ENCODE measurements at places on chromosomes 3 and 15. TPM values are rescaled to one million over a fixed set of nuclear protein-coding genes. Genes with fewer than 3 reads are reported as not detected.

GRCh38 chr3:131796558-131797198 lies 238.1 kb downstream of the CPNE4 start:
- no peak for DNase-seq

GRCh38 chr3:45773072-45773471 lies 23.3 kb downstream of the SLC6A20 start:
- DNase-seq = no peak

PIF1 gene
- total RNA-seq = 5.3 TPM

GRCh38 chr3:127141921-127142730 lies 50.8 kb upstream of the PRR23E start:
- DNase-seq = no peak

CCR1 gene
- not detected for total RNA-seq

DNA sequence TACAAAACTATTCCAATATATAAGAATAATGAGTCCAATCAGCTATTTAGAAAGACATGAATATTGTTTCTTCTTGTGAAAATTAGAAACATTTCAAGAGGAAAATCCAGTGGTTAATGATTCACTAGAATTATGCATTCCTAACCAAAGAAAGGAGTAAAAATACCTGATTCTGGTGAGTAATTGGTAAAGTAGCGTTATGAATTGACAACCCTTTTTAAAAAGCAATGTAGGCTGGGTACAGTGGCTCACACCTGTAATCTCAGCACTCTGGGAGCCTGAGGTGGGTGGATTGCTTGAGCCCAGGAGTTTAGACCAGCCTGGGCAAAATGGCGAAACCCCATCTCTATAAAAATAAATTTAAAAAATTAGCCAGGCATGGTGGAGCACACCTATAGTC lies 43.3 kb downstream of the TOPAZ1 start:
- no peak for DNase-seq

RTP4 gene
- not detected for total RNA-seq

- DNase-seq = no peak
These were observed 209.5 kb downstream of the SOX2 start for GRCh38 chr3:181921220-181921619.

DNA sequence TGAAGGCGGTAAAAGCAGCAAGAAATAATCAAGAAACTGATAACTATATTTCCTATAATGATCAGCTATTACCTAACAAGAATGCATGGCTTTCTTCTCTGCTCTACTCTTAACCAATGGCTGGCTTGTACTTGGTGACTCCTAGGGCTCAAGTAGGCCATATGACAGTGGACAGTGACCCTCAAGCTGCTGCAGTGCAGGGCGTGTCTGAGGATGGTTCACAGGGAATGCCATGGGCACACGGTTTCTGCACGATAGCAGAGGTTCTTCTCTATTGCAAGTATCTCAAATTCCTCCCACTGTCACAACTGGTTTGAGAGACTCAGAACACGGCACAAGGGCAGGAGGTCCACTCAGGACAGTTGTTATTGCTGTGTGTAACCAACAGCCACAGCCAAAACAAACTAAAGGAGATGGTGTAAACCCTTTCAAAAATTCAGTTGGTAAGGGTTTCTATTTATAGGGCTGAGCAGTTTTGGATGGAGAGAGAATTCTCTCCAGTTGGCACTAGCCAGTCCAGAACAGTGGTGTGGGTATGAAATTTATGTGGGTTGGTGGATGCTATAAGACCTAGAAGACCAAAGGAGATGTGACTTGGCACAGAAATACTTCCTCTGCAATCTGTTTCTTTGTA lies 103.2 kb upstream of the ST8SIA2 start:
- no peak for DNase-seq

DNA sequence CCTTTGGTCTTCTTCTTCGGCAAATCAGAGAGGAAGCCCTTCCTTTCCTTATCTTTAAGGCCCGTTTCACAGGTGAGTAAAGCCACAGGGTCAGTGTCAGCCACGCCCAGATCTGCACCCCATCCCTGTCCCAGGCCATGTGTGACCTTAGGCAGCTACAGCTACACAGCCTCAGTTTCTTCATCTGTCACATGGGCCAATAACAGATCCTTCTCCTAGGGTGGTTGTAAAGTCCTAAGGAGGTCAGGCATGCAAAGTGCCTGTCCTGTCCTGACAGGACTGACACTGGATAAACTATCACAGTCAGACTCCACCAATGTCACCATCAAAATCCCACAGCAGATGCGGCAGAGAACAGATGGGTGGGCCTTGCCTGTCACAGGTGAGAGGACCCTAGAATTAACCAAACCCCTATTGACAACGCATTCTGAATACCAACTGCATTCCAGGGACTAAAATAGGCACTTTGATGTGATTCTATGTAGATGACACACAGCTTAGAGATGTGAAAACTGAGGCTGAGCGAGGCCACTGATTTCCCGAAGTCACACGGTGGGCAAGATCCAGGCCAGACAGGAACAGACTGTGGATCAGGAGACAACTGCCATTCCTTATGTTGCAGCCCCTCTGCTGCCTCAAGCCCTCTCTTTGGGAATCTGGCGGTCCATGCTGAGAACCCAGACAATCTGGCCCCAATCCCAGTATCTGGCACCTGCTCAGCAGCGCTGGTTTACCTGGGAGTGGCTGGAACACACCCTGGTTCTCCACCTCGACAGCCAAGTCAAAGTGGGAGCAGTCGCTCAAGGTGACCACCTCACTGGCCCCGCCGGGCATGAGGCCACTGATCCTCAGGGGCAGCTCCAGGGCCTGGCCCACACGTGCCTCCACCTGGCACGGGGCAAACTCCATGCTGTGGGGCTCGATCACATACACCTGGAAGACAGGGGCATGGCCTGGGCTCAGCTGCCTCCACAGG lies 48.7 kb downstream of the NUP210 start:
- DNase-seq = no peak

- no peak for DNase-seq
These were observed 117.6 kb downstream of the P3H2 start for GRCh38 chr3:190003068-190003467.

Data from IMR-90 (cell line).